Neural progenitor cell (in vitro differentiated cells): ENCODE measurements at places on chromosomes 13 and 19. TPM values are rescaled to one million over a fixed set of nuclear protein-coding genes. Genes with fewer than 3 reads are reported as not detected.

Gene ZNF813
- 14.2 and 24.3 TPM in 2 replicates for total RNA-seq

Gene HSPB6
- total RNA-seq: not detected in 2 replicates

Gene SH2D3A
- 0.65 and 1.5 TPM in 2 replicates for total RNA-seq

GRCh38 chr19:3386447-3387234 lies 20.3 kb downstream of the NFIC start:
- no peaks in the 10 kb centered on the region for H3K36me3 ChIP-seq
- DNase-seq: no peak
- H3K27ac ChIP-seq: no peak overlapping the region
- H3K4me1 ChIP-seq: peaks cover 8% of the 10 kb centered on the region

DNA sequence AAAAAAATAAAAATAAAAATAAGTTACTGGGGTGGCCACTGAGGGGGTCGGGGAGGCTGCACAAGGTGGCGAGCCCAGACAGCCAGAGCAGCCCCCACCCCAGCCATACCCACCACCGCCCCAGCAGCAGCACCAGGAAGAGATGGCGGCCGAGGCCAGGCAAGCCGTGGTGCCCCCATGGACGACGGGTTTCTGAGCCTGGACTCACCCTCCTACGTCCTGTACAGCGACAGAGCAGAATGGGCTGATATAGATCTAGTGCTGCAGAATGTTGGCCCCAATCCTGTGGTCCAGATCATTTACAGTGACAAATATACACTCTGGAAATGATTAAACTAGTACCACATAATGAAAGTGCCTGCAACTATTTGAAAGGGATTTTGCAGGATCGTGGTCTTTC lies 71.6 kb upstream of the ZDHHC20 start:
- no peak overlapping the region for H3K27ac ChIP-seq
- no peaks in the 10 kb centered on the region for H3K4me1 ChIP-seq
- H3K36me3 ChIP-seq: no peaks in the 10 kb centered on the region
- no peak for DNase-seq

DNA sequence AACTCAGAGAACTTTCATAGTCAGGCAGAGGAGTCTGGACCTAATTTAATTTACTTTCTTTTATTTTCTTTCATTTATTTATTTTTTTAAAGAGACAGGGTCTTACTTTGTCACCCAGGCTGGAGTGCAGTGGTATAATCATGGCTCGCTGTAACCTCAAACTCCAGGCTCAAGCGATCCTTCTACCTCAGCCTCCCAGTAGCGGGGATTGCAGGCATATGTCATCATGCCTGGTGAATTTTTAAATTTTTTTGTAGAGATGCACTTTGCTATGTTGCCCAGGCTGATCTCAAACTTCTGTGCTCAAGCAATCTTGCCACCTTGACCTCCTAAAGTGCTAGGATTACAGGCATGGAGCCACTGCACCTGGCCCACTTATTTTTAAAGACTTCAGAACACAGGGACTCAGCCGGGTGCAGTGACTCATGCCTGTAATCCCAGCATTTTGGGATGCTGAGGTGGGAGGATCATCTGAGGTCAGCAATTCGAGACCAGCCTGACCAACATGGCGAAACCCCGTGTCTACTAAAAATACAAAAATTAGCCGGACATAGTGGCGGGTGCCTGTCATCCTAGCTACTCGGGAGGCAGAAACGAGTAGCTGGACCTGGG lies 50.6 kb downstream of the KLF5 start:
- no peaks in the 10 kb centered on the region for H3K36me3 ChIP-seq
- H3K4me1 ChIP-seq: no peaks in the 10 kb centered on the region
- no peak for DNase-seq
- no peaks in the 10 kb centered on the region for H3K27me3 ChIP-seq

DNA sequence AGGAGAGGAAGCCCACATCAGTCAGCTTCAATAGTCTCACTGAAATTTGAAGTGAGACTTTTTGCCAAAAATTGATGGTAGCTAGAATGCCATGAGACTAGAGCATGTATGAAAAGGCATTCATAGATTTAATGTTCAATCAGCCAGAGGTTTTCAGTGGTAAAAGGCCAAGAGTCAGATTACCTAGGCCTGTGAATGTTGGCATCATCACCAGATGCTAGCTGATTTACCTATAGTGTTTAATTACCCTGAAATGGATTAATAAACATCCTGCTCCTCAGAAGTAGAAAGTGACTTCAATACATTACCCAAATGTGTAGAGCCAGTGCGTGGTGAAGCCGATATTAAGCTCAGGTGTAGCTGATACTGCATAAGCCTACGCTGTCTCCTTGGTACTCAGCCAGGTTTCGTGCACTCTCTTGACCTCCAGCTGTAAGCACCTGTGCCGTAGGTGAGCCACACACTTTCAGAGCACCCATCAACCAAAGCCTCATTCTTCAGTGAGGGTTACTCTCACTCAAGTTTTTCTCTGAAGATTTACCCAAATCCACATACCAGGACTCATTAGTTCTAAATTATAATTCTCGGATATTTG lies 1140.3 kb upstream of the SLC10A2 start:
- no peaks in the 10 kb centered on the region for H3K4me1 ChIP-seq
- no peaks in the 10 kb centered on the region for H3K27me3 ChIP-seq
- H3K4me3 ChIP-seq: no peak overlapping the region
- no peaks in the 10 kb centered on the region for H3K36me3 ChIP-seq

Gene PNMA8B
- total RNA-seq: 0.09 and 3.9 TPM in 2 replicates

GRCh38 chr19:58084596-58085347 lies 13.3 kb downstream of the ZSCAN18 start:
- H3K27me3 ChIP-seq: no peaks in the 10 kb centered on the region
- no peaks in the 10 kb centered on the region for H3K4me1 ChIP-seq
- H3K4me3 ChIP-seq: no peak overlapping the region
- no peak for DNase-seq
- no peak overlapping the region for H3K27ac ChIP-seq

Gene IL27RA
- 1.2 and 3.3 TPM in 2 replicates for total RNA-seq

DNA sequence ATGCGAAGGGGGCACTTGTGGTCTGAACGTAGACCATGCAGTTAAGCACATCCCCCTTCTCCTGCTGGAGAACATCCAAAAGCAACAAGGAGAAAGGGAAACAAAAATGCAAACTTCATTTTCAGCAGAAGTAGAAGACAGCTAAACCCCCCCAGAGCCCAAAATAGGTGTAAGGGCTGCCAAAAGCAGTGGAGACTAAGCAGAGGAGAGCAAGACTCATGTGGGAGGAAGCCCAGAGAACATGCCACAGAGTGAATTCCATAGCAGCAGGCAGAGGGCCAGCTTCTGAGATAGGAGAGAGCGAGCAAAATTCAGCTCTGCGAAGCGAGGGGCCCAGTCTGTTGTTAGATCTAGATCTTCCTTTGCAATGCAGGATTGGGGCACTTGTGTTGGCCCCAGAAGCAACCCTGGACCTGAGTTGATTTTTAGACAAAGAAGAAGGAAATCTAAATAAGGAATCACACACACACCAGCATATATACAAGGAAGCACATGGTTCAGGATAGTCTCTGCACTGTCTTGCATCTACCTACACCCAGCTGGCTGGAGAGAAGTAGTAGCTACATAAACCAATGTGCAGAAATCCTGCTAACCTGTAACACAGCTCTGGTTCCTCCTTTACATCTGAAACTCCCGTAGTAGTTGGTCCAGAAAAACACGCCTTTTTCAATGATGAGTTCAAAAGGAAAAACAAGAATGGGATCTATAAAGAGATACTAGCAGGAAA lies 199.6 kb downstream of the SPRY2 start:
- peaks cover 6% of the 10 kb centered on the region for H3K4me1 ChIP-seq
- H3K27me3 ChIP-seq: no peaks in the 10 kb centered on the region
- peak; percentile 13 for DNase-seq
- no peak overlapping the region for H3K27ac ChIP-seq
- H3K4me3 ChIP-seq: no peak overlapping the region

Gene UBA52
- 625 and 768 TPM in 2 replicates for total RNA-seq

GRCh38 chr19:6092329-6093286 lies 17.7 kb downstream of the RFX2 start:
- DNase-seq: peak; percentile 58
- no peak overlapping the region for H3K27ac ChIP-seq
- no peaks in the 10 kb centered on the region for H3K36me3 ChIP-seq
- H3K4me3 ChIP-seq: peak overlapping the region; percentile 20
- H3K27me3 ChIP-seq: peaks cover 37% of the 10 kb centered on the region
